ENCODE measurements at places on chromosomes 4 and X.
A peak's percentile ranks its signal among the peaks of the same experiment; 100 is the strongest.

DNA sequence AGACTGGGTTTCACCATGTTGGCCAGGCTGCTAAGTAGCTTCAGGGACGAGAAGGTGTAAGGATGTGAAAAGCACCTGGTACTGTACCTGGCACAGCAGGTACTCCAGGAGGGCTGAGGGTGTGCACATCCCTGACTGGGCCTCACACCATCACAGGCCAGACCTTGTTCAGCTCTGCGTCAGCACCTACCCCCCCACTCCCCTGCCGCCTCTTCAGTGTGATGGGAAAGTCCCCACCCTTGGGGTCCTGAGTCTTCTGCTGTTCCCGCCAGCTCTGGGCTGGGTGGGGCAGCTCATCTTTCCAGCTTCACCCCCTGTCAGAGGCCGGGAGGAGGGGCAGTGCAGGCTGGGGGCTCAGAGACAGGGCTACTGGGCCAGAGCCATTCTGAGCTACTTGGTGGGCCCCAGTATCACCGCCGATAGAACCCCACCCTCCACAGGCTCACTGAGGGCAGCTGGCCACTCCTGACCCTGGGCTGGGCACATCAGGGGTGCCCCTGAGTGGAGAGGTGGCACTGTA, 6.7 kb upstream of the SH3BP2 start:
- no peak for DNase-seq

DNA sequence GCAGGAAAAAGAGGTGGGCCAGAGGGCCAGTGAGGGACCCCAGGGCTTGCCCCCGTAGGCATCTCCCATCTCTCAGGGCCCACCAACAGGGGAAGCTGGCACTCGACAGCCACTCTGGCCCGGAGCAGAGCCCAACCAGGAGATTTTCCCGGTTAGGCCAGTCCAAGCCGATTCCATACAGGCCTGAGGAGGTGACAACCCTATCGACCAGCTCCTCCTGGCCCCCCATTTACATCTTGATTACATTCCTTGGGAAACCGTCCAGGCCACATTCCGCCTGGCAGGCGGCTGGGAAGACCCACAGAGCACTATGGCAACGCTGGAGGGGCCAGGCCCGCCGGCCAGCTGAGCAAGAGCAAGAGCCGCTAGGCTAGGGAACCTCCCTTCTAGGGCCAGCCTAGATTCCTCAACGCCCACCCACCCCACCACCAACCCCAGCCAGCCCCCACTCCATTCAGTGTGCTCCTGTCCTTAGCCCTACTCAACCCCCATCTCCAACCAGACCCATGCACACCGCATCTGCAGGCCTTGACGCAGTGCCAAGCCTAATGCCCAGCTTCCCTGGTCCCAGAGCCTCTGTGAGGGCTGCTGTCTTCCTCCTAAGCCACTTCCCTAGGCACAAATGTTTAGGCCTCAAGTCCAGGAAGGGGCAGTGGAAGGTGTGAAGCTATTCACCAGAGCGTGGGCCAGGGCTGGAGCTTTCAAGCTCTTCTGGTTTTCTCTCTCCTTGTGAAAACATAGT, 161.2 kb downstream of the EFNB1 start:
- no peak for DNase-seq

GRCh38 chr4:36196145-36196913, 48.0 kb downstream of the ARAP2 start:
- no peak for DNase-seq

DNA sequence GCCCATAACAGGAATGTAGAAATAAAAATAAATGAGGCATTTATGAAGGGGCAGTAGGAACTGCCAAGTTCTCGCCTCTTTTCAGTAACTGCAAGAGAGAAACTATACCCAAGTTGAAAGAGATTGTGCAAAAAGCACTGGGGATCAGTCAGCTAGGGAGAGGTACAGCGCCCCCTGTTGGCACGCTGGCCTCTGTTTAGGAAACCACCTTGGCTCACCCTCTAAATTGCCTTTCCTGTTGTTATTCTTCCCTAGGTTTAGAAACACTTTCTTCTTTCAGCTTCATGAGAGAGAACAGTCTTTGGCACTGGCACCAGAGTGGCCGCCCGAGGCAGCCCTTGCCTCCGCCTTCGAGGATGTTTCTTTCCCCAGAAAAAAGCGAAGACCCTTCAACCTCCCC, 348.5 kb downstream of the MID1IP1 start:
- no peak for DNase-seq

DNA sequence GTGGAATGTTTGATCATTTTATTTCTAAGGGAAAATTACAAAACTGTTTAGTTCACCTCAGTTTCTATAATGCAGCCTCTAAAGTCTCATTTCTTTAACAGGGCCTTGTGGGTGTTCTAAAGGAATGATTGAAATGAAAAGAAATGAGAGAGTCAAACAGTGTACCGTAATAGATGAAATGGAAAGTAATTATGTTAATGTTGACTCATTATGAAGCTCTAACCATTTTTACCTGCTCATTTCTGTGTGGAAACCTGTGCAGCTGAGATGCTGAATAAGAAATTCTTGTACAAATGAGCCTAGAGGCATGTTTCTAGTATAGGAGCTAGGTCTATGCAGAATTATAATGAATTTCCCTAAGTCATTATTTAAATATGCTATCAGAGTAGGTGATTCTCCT, 45.2 kb upstream of the RPA4 start:
- DNase-seq: no peak

GRCh38 chr4:150476776-150477175, 105.2 kb upstream of the MAB21L2 start:
- no peak for DNase-seq

- DNase-seq: no peak
These were observed 581 bp downstream of the UBE2K start for GRCh38 chr4:39698424-39699009.

GRCh38 chrX:40736170-40736505, 796 bp upstream of the MED14 start:
- peak; percentile 14 for DNase-seq

DNA sequence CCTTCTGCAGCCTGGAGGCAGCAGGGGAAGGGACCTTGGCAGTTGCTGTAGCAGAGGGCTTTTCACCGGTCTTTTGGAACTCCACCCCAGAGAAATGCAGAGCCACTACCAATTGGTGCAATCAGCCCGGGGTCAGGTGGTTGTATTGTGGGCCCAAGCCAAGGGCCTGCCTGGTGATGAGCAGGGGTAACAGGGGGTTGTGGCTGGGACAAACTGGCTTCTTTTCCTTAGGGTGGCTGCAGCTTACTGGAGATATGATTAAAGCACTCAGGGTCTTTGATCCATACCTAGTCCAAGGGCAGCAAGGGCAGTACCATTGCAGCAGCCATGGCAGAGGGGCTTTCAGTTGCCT, 28.1 kb downstream of the ENPEP start:
- DNase-seq: no peak

DNA sequence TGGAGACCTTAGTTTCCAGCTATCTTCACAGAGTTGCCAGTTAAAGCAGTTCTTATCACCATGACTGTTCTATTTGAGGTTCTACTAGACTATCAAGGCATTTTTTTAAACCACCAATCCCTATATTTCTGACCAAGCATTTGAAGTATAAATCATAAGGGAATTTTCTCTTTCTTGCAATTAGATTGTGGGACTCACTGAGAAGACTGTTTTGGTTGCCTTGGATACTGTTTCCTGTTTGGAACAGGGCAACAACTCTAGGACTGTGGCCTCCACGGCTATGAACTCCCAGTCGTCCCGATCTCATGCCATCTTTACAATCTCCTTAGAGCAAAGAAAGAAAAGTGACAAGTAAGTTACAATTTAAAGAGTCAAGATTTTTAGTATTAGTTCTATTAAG, 11.8 kb downstream of the KIF4A start:
- DNase-seq: no peak

- DNase-seq: no peak
These were observed 2.8 kb downstream of the SOD3 start for GRCh38 chr4:24798036-24798610.

DNA sequence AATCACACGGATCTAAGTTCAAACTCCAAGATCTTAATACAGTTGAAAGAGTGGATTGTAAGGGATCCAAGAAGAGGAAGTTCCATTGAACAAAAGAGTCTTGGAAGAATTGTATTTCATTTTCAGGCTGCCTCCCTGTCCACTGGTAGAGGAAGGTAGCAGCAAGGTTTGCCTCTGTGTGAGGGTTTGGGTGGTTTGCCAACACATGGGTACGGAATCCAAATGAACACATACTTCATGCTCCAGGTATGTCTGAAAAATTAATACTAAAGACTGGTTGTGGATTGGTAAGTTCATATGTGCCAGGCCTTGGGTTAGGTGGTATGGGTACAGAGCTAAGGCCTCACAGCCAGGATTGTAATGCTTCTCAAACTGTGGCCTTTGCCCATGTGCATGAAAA, 523.6 kb upstream of the BOD1L1 start:
- no peak for DNase-seq

DNA sequence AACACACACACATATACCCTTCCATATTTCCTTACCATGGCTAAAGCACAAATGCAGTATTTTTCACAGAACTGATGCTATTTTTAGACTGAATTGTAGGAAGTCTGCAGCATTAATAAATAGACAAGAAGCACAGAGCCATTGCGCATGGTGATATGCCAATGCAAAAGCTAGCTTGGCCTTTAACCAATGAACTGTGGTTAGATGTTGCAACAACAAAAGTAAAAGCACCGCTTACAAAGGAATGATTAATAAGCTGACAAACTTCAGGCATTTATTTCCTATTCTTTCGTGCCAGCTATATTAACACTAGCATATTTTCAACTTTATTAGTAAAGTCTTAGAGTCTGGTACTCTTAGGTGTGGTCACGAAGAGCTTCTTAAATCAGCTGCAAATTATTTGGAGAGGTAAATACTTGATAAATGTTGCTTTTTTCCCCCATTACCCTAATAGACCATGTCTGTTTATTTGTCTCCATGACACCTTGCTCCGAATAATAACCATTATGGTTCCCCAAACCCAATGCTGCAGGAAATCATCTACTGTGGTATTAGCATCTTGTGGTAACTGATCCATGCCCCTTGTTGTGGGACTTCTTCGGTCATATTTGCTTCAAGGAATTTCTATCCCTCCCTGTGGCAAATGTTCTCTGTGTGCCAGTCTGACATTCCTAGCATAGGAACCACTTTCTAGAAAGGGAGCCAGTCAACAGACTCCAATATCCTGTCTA, 306.1 kb upstream of the TAPT1 start:
- no peak for DNase-seq

- no peak for DNase-seq
These were observed at the start of gene TLL1 for GRCh38 chr4:165872461-165873297. TSS of gene TLL1 (plus strand) at chr4:165873237. CDS start at chr4:165873905, 668 bp downstream.
